ENCODE measurements at places on chromosomes 6 and 20. TPM values are rescaled to one million over a fixed set of nuclear protein-coding genes. Genes with fewer than 3 reads are reported as not detected.

DNA sequence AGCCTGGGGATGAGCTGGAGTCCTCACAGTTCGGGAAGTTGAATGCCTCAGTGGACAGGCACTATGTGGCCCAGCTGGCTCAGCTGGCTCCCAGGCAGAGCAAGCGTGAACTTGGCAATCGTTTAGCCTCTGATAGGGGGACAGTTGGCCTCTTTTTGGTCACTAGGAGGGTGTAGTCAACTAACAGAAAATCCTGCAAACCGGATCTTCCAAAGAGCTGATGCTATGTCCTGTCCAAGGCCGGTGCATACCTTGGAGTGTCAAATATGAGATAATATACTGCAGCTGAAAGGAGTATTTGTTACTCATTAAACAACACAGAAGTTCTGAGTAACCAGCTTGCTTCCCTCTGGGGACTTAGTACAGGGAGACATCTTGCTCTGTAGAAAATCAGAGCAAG lies 126.2 kb upstream of the EXOC2 start:
- no peak for DNase-seq

DNA sequence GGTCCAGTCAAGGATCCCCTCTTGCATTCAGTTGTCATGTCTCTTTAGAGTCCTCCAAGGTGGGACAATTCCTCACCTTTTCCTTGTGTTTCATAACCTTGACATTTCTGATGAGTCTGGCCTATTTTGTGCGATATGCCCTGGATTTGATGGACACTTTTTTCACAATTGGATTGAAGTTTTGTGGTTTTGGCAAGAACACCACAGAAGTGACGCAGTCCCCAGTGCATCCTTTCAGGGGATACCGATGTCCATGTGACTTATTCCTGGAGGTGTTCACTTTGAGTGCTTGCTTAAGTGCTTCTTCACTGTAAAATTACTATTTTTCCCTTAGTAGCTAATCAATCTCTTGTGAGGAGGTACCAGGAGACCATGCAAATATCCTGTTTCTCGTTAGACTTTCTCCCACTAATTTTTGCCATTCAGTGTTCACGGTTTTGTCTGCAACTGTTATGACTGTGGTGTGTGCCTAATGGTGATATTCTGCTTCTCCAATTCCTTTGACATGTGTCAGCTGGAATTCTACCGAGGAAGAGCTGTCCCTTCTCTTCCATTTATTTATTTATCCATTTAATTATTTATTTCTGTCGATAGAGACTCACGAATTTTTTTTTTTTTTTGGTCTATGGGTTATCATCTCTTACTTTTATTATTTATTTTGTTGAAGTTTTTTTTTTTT lies 30.8 kb downstream of the BPIFB4 start:
- no peak for DNase-seq

- DNase-seq, result peak; percentile 10
Observed at GRCh38 chr20:57548177-57549058, 12.5 kb upstream of the PCK1 start.

- DNase-seq, result no peak
Observed at GRCh38 chr6:44498436-44498835, 110.9 kb downstream of the CDC5L start.

- DNase-seq, result peak; percentile 18
Observed at GRCh38 chr6:33677143-33677660, 34.3 kb downstream of the UQCC2 start.

- DNase-seq, result no peak
Observed at GRCh38 chr6:39819676-39820075, 27.5 kb downstream of the DAAM2 start.

- no peak for DNase-seq
Observed at GRCh38 chr6:36944650-36945049, 9.9 kb upstream of the PI16 start.

GRCh38 chr20:35144694-35145093 lies 2.4 kb downstream of the EDEM2 start:
- DNase-seq, result no peak

Gene TPBG
- total RNA-seq, result 24.9 TPM

Gene TTLL9
- total RNA-seq, result not detected

Measured in fibroblast of lung (primary cell).